ENCODE measurements at places on chromosomes 2 and 18. TPM values are rescaled to one million over a fixed set of nuclear protein-coding genes. Genes with fewer than 3 reads are reported as not detected.

DNA sequence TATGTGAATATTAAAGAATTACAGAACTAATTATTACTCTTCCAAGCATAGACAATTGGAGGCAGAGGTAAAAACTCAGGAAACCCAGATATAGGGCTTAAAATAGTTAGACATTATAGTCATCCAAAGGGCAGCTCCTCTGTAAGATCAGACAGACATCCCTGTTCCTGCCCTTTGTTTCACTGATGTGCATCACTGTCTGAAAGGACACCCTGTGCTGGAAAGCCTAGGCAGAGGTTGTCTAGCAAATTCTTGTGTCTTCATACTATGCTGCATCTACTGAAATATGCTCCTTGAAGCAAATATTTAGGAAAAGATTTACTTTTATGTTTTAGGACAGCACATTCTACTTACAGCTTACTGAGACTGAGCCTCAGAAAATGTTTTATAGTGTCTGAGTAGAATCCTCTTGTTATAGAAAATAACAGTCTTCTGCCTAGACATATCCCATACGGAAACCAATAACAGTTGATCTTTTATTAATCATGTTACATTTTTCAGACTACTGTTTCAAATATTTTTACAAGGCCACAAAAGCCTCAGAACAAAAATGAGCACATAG lies 977.3 kb upstream of the CDH2 start:
- no peaks in the 10 kb centered on the region for H3K4me1 ChIP-seq
- DNase-seq: no peak
- no peak overlapping the region for H3K4me3 ChIP-seq

SRD5A2 gene
- total RNA-seq: not detected

- H3K36me3 ChIP-seq: no peaks in the 10 kb centered on the region
- H3K27me3 ChIP-seq: peaks cover 2% of the 10 kb centered on the region
- no peaks in the 10 kb centered on the region for H3K4me1 ChIP-seq
These were observed 597.8 kb downstream of the DCC start for GRCh38 chr18:52937840-52938239.

CDH2 gene
- 224 TPM for total RNA-seq

DNA sequence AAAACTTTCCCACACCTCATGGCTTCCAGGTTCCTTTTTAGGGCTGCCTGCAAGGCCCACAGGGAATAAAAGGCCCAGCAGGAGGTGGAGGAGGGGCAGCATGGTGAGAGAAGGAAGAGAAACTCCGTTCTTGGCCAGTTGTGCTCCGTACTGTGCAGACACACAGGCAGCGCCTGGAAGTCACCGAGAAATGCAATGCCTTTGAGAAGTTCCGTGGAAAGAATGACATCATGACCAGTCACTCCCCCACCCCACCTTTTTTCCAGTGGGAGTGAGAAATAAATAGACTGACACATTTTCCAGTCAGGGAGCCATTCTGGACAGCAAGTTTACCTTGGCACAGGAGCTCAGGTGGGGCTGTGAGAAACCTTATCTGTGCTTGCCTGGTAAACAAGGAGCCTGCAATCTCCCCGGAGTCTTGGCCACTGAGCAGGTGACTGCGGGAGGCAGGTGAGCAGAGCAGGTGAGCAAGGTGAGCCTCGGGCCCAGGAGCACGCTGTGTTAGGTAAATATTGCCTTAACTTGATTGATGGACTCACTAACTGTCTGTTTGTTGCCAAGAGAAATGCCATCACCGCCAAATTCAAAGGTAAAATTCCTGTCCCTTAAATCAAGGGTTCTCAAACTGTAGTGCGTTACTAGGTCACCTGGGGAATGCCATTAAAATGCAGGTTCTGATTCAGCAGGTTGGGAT lies 13.5 kb upstream of the LBH start:
- H3K4me1 ChIP-seq: no peaks in the 10 kb centered on the region
- H3K36me3 ChIP-seq: no peaks in the 10 kb centered on the region
- H3K27ac ChIP-seq: no peak overlapping the region
- no peaks in the 10 kb centered on the region for H3K27me3 ChIP-seq

WNT10A gene
- 0.17 TPM for total RNA-seq

- no peak overlapping the region for H3K4me3 ChIP-seq
- DNase-seq: no peak
- no peak overlapping the region for H3K27ac ChIP-seq
These were observed 297.3 kb downstream of the IKZF2 start for GRCh38 chr2:212854116-212854515.

DNA sequence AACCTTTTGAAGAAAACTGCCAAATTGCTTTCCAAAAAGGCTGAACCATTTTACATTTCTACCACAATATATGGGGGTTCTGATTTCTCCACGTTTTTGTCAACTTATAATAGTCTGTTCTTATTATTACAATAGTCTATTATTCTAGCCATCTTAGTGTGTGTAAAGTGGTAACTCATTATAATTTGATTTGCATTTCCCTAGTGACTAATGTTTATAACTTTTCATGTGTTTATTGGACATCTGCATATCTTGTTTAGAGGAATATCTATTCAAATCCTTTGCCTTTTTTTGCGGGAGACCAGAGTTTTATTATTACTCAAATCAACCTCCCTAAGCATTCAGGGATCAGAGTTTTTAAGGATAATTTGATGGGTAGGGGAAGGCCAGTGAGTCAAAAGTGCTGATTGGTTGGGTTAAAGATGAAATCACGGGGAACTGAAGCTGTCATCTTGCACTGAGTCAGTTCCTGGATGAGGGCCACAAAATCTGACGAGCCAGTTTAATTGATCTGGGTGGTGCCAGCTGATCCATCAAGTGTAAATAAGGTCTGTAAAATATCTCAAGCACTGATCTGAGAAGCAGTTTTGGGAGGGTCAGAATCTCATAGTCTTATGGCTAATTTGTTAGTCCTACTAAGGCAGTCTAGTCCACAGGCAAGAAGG lies 303.4 kb upstream of the NCKAP5 start:
- H3K27me3 ChIP-seq: peaks cover 2% of the 10 kb centered on the region
- no peak overlapping the region for H3K27ac ChIP-seq
- no peaks in the 10 kb centered on the region for H3K4me1 ChIP-seq

DNA sequence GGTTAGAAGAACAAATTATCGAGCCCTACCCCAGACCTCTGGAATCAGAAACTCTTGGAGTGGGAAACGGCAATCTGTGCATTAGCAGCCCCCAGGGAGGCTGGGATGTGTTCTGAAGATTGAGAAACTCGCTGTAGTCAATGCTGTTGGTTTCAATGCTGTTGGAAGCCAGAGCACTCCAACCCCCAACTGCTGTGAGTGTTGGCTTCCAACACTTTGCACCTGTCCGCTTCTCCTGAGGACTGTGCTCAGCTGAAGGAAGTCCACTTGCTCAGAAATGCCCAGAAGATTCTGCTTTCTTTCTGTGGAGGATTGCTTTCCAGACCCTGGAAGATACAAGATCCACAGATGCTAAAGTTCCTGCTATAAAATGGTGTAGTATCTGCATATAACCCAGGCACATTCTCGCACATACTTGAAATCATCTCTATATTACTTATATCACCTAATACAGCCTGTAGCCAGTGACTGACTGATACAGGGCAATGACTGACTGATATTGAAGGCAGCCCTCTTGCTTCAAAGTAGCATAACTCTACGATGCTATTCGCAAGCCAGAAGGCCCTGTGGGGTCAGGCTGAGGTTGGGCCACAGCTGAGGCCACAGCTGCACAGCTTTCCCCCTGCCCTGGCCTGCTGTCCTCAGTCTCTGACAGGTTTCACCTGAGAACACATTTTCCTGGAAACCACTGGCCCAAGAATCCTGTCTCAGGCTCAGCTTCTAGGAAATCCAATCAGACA lies 757.7 kb upstream of the ID2 start:
- H3K27me3 ChIP-seq: peaks cover 4% of the 10 kb centered on the region
- no peak for DNase-seq
- H3K4me3 ChIP-seq: no peak overlapping the region

DNA sequence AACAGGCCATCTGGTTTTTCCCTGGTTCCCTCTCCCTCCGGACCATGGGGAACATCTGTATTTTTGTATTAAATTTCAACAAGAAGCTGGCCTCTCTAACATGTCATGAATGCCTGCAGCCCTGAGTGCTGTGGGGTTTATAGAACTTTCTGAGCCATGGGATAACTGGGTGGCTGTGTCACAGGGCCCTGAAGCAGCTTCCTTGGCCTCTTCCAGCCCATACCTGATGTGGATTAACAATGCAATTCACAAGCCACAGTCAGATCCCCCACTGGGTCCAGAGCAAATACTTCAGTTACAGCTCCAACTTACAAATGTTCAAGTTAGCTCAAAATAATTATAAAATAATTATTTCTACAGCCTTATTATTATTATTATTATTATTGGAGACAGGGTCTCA lies 307.8 kb upstream of the CELF4 start:
- no peaks in the 10 kb centered on the region for H3K36me3 ChIP-seq

GRCh38 chr2:23681356-23682140 lies 245.4 kb downstream of the ATAD2B start:
- peaks cover 17% of the 10 kb centered on the region for H3K36me3 ChIP-seq
- DNase-seq: no peak
- peaks cover 28% of the 10 kb centered on the region for H3K27me3 ChIP-seq
- peak overlapping the region; percentile 62 for H3K27ac ChIP-seq
- peaks cover 12% of the 10 kb centered on the region for H3K4me1 ChIP-seq

GRCh38 chr18:62026586-62026985 lies 133.8 kb upstream of the RNF152 start:
- no peak overlapping the region for H3K27ac ChIP-seq
- no peak for DNase-seq
- peaks cover 7% of the 10 kb centered on the region for H3K36me3 ChIP-seq
- peaks cover 2% of the 10 kb centered on the region for H3K4me1 ChIP-seq
- no peak overlapping the region for H3K4me3 ChIP-seq

DNA sequence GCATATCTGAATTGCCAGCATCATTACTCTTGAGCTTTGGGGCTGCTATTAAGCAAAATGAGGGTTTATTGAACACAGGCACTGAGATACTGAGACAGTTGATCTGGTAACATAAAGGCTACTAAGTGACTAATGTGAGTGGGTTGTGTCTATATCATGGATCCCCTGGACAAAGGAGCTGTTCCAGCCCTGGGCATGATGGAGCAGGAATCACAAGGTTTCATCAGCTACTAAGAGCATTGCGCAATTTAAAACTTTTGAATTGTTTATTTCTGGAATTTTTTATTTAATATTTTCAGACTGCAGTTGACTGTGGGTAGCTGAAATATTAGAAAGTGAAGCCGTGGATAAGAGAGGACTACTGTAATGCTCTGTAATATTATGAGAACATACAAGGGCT lies 73.5 kb downstream of the MGAT5 start:
- no peak for DNase-seq
- peaks cover 4% of the 10 kb centered on the region for H3K4me1 ChIP-seq
- H3K36me3 ChIP-seq: peaks cover 5% of the 10 kb centered on the region

DNA sequence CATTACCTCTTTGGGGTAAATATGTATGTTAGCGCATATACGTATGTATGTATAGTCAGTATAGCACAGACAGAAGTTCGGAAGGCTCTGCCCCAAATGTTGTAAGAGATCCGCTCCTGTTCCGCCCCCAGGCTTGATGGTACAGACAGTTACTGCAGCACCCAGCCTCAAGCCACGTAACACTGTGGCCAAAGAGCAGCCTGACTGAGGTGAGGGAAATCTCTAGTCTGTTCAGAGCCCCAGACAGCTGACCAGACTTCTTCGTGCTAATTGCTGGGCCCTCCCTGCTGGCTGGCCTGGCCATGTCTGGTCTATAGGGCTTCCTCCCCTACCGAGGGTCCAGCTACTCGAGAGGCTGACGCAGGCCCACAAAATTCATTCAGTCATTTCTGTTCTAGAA lies 7.8 kb downstream of the CRACDL start:
- H3K4me3 ChIP-seq: no peak overlapping the region
- no peaks in the 10 kb centered on the region for H3K36me3 ChIP-seq
- peaks cover 3% of the 10 kb centered on the region for H3K27me3 ChIP-seq
- DNase-seq: no peak

DNA sequence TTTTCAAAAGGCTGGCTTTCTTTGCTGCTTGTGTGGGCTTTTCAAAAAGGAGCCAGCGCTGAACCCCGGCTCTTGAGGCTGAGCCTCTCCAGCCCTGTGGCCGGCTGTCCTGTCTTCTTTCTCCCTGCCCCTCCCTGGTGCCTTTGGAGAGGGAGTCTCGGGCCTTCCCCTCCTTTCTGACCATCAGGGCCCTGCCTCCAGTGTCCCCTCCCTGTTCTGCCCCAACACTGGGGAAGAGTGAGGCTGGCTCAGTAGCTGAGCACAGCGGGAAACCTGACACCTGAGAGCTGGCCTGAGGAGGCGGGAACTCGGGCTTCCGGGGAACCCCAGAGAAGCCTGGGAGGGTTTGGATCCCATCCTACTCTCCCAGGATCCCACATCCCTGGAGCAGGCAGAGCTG lies 232.1 kb downstream of the LOXHD1 start:
- H3K4me1 ChIP-seq: peaks cover 16% of the 10 kb centered on the region
- DNase-seq: no peak
- peaks cover 7% of the 10 kb centered on the region for H3K27me3 ChIP-seq
- H3K4me3 ChIP-seq: no peak overlapping the region

GRCh38 chr2:190537765-190538164 lies 3.2 kb upstream of the NEMP2 start:
- H3K4me3 ChIP-seq: no peak overlapping the region
- H3K27ac ChIP-seq: no peak overlapping the region
- H3K36me3 ChIP-seq: peaks cover 35% of the 10 kb centered on the region
- H3K4me1 ChIP-seq: no peaks in the 10 kb centered on the region
- H3K27me3 ChIP-seq: no peaks in the 10 kb centered on the region

DNA sequence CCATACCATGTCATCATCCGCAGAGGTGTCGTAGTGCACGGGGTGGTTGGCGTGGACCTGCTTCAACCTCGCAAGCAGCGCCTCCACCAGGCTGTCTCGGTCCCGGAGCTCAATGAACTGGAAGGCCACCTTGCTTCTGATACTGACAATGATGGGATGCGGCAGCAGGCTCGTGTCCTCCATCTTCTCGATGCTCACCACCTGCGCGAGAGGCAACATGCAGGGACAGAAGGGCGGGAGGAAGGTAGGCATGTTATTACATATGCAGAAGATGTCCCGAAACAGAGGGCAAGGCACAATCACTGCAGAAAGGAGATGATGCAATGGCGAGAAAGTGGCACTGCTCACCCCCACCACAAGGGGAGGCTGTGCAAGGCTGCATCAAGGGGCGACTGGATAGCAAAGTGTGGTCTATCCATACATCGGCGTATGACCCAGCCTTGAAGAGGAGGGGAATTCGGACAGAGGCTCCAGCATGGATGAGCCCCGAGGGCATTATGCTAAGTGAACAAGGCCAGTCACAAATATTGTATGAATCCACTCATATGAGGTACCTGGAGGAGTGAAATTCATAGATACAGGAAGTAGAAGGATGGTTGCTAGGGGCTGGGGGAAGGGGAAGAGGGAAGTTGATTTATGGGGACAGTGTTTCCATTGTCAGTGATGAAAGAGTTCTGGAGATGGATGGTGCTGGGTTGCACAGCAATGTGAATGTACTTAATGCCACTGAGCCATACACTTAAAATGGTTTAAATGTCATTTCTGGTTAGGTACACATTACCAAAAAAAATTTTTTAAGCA lies 36.6 kb downstream of the RPL31 start:
- no peak overlapping the region for H3K4me3 ChIP-seq
- H3K27ac ChIP-seq: no peak overlapping the region
- no peak for DNase-seq
- H3K4me1 ChIP-seq: no peaks in the 10 kb centered on the region
- H3K27me3 ChIP-seq: no peaks in the 10 kb centered on the region
